Activated CD4-positive, alpha-beta T cell treated with anti-CD3 and anti-CD28 coated beads for 36 hours (primary cell): ENCODE measurements at places on chromosomes 4 and X. TPM values are rescaled to one million over a fixed set of nuclear protein-coding genes. Genes with fewer than 3 reads are reported as not detected.

The MAGEA4 gene
- not detected for total RNA-seq

The PCDH10 gene
- total RNA-seq, result not detected

The SLC25A43 gene
- 4.8 TPM for total RNA-seq

The IGFBP7 gene
- total RNA-seq, result not detected

The SORBS2 gene
- not detected for total RNA-seq
